ENCODE measurements at places on chromosomes 3 and 15. TPM values are rescaled to one million over a fixed set of nuclear protein-coding genes. Genes with fewer than 3 reads are reported as not detected.

Gene CHMP2B
- polyA plus RNA-seq, result 32.2 TPM

DNA sequence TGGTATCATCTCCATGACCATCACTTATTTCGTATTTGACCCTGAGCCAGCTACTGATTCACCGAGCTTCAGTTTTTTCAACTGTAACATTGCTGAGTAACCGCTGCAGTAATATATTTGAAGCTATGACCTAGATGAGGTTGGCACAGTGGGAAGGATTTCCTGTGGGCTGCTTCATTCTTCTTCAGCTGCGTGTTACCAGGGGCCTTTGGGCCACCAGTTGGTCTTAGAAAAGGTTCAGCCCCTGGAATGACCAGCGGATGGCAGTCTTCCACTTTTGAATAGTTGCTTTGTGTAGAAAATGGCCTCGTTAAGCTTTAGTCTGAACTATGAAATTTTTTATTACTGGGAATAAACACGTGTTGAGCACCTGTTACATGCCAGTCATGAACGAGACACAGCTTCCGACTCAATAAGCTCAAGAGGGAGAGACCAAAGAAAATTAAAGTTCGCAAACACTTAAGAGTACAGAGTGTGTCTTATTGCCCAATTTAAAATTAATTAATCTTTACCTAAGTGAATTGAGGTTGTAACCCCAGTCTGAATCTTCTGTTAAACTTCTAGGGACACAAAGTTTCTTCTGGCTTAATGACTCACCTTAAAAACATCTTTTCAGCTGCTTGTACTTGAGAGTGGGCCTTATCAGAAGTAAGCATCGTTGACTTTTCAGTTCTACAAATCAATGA is 57.6 kb upstream of the NR2E3 start:
- peaks cover 5% of the 10 kb centered on the region for H3K4me1 ChIP-seq
- H3K27ac ChIP-seq, result no peak overlapping the region
- peaks cover 7% of the 10 kb centered on the region for H3K27me3 ChIP-seq

GRCh38 chr3:14169435-14169834 is 9.0 kb downstream of the XPC start:
- no peak overlapping the region for H3K27ac ChIP-seq
- H3K27me3 ChIP-seq, result no peaks in the 10 kb centered on the region
- DNase-seq, result no peak
- peaks cover 4% of the 10 kb centered on the region for H3K4me1 ChIP-seq

- no peaks in the 10 kb centered on the region for H3K27me3 ChIP-seq
- H3K36me3 ChIP-seq, result no peaks in the 10 kb centered on the region
- no peak overlapping the region for H3K27ac ChIP-seq
- DNase-seq, result no peak
- no peak overlapping the region for H3K4me3 ChIP-seq
Measured at GRCh38 chr3:69419276-69419675, 33.4 kb upstream of the FRMD4B start.

DNA sequence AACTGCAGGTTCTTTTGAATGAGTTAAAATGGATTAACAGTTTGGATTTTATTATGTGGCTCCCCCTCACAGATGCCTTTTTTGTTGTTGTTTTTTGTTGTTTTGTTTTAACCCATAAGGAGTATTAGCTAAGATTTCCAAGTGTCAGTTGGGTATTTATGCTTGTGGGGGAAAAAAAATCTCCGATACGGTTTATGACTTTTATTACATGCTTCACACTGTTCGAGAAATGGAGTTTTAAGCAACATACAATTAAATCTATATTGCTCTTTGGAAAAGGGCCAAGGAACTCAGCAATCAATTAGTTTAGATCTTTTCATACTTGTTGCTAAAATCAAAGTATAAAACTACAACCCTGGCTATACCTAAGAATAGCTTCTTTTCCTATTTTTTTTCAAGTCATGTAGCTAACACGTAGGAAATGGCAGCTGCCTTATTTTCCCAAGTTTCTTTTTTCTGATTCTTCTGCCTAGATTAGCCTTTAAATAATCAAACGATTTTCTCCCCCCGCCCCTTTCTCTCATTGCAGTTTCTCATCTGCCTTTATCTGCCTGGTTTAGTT is 16.0 kb downstream of the NR2F2 start:
- peaks cover 5% of the 10 kb centered on the region for H3K36me3 ChIP-seq
- no peak overlapping the region for H3K4me3 ChIP-seq

DNA sequence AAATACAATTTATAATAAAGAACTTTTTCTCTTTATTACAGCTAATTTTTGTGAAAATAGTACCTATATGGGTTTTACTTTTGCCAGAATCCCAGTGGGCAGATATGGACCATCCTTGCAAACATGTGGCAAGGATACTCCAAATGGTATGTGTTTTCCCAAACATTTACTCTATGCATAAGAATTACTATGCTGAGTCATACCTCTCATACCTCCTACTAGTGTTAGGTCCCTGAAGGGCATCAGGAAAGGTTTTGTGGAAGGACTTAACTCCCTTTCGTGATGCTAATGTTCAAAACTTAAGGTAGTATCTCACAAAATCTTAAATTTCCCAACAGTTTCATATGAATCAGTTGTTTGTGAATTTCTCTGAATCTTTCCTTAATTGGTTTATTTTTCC is 21.3 kb downstream of the ADGRG7 start:
- peaks cover 7% of the 10 kb centered on the region for H3K4me1 ChIP-seq
- DNase-seq, result no peak
- no peaks in the 10 kb centered on the region for H3K36me3 ChIP-seq
- H3K27ac ChIP-seq, result no peak overlapping the region
- H3K4me3 ChIP-seq, result no peak overlapping the region
- peaks cover 5% of the 10 kb centered on the region for H3K27me3 ChIP-seq

GRCh38 chr15:88032787-88033186 is 223.8 kb downstream of the NTRK3 start:
- no peak overlapping the region for H3K4me3 ChIP-seq
- no peaks in the 10 kb centered on the region for H3K4me1 ChIP-seq
- no peak for DNase-seq
- no peaks in the 10 kb centered on the region for H3K36me3 ChIP-seq
- peaks cover 1% of the 10 kb centered on the region for H3K27me3 ChIP-seq

GRCh38 chr3:139226731-139227130 is 117.1 kb upstream of the MRPS22 start:
- H3K4me1 ChIP-seq, result no peaks in the 10 kb centered on the region
- no peaks in the 10 kb centered on the region for H3K36me3 ChIP-seq
- no peak for DNase-seq
- H3K27ac ChIP-seq, result no peak overlapping the region
- H3K27me3 ChIP-seq, result peaks cover 2% of the 10 kb centered on the region

GRCh38 chr15:74384881-74385643 is 17.6 kb upstream of the CYP11A1 start:
- H3K4me3 ChIP-seq, result peak overlapping the region; percentile 27
- peak overlapping the region; percentile 83 for H3K27ac ChIP-seq
- no peaks in the 10 kb centered on the region for H3K36me3 ChIP-seq
- peak; percentile 19 for DNase-seq
- no peaks in the 10 kb centered on the region for H3K27me3 ChIP-seq

DNA sequence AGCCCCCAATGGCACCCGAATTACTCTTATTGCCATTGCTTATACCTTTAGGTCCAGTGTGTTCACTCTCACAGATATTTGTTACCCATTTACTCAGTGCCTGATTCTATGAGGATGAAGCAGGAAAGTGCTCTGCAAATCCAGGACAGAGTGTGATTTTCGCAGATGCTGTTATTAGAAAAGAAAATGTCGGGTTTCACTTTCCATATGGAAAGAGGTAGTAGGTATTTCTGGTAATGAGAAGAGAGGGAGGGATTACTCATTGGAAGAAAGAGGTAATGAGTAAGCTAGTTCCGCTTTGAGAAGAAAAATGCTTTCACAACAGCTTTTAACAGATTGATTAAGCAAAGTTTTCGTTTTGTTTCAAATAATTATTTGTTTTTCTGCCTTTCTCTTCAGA is 336.3 kb upstream of the CFAP20DC start:
- H3K4me1 ChIP-seq, result peaks cover 5% of the 10 kb centered on the region
- no peak for DNase-seq
- H3K4me3 ChIP-seq, result no peak overlapping the region
- H3K27me3 ChIP-seq, result no peaks in the 10 kb centered on the region
- H3K27ac ChIP-seq, result no peak overlapping the region

Measured in immature natural killer cell (primary cell).